SK-N-DZ (cell line): ENCODE measurements at places on chromosomes 16 and 17.

GRCh38 chr17:35069311-35069710 is 5.8 kb upstream of the RFFL start:
- DNase-seq = no peak

- DNase-seq = peak; percentile 85
Measured at GRCh38 chr17:44345454-44346026, 438 bp downstream of the GRN start.

- DNase-seq = no peak
Measured at GRCh38 chr17:54678158-54678557, 222.5 kb upstream of the TOM1L1 start.

DNA sequence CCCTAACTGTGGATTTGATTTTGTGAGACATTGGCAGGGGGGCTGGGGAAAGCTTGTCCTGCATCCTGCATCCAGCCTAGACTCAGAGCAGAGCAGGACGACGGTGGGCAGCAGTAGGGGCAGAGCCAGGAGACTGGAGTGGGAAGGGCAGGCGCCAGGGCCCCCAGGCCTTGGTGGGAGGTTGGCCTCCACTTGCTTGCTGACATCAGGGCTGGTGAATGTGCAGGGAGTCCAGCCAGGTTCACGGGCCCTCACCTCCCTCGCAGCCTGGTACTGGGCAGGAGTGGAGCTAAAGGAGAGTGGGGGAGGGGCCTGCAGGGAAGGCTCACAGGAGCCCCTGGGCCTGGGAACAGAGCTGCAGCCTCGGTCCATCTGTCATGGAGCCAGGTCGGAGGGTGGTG is 2.2 kb upstream of the SMTNL2 start:
- no peak for DNase-seq

- no peak for DNase-seq
Measured at GRCh38 chr16:49496656-49497055, 123.1 kb downstream of the C16orf78 start.

DNA sequence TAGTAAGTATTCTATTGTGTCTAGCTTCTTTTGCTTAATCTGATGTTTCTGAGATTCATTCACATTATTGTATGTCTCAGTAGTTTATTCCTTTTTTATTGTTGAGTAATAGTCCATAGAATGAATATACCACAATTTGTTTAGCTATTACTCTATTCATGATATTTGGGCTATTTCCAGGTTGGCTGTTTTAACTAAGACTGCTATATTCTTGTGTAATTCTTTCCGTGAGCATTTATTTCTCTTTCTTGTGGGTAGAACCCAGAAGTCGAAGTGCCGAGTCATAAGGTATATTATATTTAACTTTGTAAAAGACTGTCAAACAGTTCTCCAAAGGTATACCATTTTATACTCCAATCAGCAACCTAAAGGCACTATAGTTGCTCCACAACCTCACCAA is 160.8 kb downstream of the ANKFN1 start:
- no peak for DNase-seq

- no peak for DNase-seq
Measured at GRCh38 chr16:2855536-2855935, 2.4 kb downstream of the PRSS22 start.

DNA sequence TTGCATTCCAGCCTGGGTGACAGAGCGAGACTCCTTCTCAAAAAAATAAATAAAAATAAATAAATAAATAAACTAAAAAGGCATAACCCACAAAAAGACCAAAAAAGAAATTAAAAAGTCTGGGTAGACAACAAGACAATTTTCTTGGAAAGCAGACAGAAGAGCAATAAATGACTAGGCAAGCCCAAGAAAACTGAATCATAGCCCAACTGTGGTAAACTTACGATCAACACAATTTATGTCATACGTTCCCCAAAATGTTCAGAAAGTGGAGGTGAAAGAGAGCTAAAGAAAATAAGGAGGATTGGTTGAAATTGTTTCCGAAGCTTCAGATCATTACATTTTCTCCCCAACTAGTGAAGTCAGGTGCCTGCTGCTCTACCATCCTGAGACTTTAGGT is 31.3 kb upstream of the C17orf78 start:
- no peak for DNase-seq

DNA sequence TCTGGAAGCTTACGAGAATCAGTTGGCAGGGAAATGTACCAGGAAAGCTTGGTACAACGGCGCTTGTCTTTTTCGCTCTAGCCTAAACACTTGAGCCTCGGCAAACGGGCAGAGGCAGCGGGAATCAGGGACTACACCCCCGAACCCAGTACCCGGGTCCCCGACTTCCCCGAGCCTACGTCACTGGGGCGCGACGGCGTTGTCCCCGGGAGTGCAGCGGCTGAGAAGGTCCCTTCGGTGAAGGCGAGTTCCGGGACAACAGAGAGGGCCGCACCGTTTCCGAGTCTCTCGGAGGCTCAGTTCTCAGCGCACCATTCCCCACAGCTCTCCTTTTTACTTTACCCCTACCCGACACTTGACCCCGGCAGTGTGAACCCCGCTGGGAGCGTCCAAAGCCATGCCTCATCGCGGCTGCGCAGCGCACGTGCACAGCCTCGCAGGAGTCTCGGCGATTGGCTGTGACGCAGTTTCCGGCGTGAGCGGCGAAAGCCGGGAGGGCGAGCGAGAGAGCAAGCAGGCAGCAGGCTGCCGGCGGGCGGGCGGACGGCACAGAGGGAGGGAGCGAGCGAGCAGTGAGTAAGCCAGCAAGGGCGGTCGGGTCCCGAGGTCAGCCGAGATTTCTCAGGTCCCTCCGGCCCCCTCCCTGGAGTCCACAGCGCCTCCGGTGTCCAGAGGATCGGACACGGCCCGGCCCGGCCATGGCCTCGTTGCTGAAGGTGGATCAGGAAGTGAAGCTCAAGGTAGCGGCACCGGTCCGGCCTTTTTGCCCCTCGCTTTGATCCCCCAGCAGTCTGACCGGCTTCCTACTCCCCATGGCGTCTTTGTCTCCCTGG is at the start of gene PSME3:
Gene PSME3, plus strand, starts transcription at position 464 of the 833 bp plus-strand sequence. Its CDS starts 235 bp downstream, at position 699.
- peak; percentile 91 for DNase-seq

GRCh38 chr17:64008346-64008745 is 10.2 kb downstream of the PRR29 start:
- no peak for DNase-seq

- no peak for DNase-seq
Measured at GRCh38 chr16:55964923-55965475, 89.8 kb upstream of the CES5A start.

GRCh38 chr17:6110592-6110991 is 40.4 kb downstream of the WSCD1 start:
- no peak for DNase-seq

- no peak for DNase-seq
Measured at GRCh38 chr17:29155227-29155965, 24.8 kb downstream of the MYO18A start.

DNA sequence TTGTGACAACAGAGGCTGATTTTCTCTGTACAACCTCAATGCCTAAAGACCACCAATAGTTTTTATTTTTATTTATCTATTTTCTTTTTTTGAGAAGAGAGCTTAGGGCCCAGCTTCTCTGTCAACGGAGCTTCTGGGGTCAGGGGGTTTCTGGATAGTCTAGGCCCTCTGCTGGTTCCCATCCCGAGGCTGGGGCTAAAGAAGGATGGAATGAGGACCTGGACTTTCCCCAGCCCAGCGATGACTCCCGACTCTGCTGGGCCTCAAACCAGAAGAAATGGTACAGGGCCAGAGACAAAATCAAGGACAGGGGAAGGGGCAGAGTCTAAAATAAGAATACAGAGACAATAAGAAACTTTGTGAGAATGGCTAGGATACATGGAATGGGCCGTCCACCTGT is 5.7 kb upstream of the TSPOAP1 start:
- no peak for DNase-seq

DNA sequence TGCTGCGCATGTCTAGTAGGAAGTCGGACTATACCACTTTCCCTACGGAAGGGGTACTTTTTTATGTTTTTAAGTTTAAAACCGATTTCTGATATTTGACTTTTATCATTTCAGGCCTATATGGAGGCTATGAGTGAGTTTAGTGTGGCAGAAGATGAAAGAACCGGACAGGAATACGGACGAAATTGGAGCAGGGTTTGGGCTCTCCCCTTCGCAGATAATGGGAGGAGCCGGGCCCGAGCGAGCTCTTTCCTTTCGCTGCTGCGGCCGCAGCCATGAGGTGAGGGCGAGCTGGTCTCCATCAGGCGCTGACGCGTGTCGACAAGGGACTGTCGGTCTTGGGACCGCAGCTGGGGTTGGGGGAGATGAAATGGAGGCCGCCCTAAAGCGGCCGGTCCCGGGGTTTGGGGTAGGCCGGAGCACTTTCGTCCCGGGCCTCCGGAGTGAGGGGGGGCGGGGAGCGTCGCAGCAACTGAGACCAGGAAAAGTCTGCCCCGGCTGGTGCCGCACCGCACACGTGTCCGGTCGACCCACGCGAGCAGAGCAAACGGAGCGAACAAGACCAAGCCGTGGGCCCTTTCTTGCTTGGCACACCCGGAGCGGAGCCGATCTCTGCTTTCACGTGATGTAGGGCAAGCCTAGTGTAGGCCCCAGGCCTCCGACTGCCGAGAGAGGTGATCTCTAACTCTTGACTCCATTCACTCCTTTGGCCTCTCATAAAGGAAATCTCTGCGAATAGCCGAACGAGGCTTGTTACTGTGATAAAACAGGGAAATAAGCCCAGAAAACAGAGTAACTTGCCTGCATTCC is at the start of gene RPL19:
Gene RPL19, plus strand, starts transcription at position 214 of the 810 bp plus-strand sequence. Its CDS starts 62 bp downstream, at position 276.
- DNase-seq = no peak

- no peak for DNase-seq
Measured at GRCh38 chr16:88297178-88297720, 85.5 kb upstream of the ZNF469 start.

DNA sequence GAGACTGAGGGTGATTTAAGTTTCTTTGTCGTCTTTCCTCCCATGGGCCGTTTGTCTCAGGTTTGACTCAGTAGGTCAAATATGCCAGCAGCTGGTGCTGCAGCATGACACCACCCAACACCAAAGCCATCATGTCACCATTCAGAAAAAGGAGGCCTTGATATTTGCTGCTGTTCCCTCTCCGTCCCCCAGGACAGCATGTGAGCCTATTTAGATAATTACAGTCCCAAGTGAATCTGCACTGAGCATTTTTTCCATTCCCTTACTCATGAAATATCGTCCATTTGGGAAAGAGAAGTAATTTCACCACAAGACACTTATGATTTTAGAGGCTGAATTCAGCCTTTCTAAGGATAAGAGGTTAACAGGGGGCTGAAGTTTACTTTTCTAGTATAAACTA is 62.2 kb upstream of the ADORA2B start:
- no peak for DNase-seq

DNA sequence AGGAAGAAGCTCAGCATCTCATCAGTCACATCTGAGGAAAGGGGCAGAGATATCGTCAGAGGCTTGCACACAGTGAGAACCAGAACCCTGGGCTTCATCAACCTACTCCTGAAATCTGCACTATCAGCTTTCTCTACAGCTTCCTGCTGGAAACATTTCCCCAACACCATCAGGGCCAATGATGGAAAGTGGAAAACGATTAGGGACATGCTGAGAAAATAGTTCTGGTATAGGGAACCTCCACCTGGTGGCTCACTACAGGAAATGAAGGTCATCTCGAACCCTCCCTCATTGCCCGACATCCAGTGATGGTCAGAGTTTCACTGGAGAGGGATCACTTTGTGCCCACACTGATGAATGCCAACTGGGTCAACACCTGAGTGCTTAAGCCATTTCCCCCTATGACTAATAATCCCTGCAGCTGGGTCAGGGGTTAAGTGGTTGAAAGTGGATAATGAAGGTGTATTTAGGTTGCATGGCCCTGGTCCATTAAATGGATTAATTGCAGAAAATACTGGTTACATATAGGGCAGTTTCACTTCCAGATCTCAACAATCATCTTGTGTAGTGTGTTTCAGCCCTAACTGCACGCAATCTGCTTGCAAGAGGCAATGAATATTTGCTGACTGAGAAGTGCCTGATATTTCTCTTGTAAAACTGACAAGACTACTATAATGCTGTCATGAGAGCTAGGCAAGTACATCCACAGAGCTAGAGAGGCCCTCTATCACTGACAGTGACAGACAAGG is 43.1 kb upstream of the GSG1L start:
- no peak for DNase-seq

GRCh38 chr17:1629504-1630310 is 1.1 kb upstream of the SLC43A2 start:
- DNase-seq = peak; percentile 46

- DNase-seq = no peak
Measured at GRCh38 chr17:17127730-17128291, 78.3 kb downstream of the PLD6 start.

DNA sequence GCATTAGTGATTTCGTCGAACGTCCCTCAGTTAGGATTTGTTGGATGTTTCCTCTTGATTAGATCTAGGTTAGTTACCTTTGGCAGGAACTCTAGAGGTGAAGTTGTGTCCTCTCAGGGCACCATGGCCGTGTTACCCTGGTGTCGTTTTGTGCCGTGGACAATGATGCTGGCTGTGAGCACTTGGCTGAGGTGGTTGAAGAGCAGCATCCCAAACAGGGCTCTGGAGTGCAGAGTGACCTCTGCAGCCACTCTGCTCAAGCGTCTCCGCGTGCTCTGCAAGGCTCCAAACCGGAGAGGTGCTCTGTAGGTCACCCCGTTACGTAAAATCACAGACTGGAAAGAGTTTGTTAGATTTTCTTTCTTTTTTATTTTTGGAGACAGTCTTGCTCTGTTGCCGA is 33.0 kb downstream of the FOXK2 start:
- no peak for DNase-seq

- no peak for DNase-seq
Measured at GRCh38 chr17:59420901-59421300, 89.4 kb downstream of the YPEL2 start.

GRCh38 chr17:10135539-10136257 is 62.7 kb downstream of the GAS7 start:
- DNase-seq = no peak

- no peak for DNase-seq
Measured at GRCh38 chr17:45238155-45238774, 16.6 kb downstream of the FMNL1 start.

- DNase-seq = no peak
Measured at GRCh38 chr17:19979917-19980770, 2.5 kb upstream of the AKAP10 start.

DNA sequence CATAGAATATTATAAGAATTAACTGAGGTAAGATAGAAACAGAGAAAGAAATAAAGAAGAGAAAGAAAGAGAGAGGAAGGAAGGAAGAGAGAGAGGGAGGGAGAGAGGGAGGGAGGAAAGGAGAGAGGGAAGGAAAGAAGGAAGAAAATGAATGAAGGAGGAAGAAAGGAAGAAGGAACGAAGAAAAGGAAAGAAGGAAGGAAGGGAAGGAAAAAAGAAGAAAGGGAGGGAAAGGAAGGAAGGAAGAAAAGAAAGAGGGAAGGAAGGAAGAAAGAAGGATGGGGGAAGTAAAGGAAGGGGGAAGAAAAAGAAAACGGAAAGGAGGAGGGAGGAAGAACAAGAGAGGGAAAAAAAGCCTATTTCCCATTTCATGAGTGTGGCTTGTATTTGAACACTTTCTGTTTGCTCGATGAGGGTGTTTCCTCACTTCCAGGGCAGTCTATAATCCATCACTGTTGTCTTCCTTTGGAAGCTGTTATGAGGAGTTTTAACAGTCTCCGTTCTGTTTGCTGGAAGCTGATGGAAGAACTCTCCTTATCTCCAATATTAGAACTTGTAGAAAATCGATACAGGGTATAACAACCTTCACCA is 402.4 kb downstream of the TMEM114 start:
- no peak for DNase-seq
